ENCODE measurements at places on chromosomes 13 and 19.

DNA sequence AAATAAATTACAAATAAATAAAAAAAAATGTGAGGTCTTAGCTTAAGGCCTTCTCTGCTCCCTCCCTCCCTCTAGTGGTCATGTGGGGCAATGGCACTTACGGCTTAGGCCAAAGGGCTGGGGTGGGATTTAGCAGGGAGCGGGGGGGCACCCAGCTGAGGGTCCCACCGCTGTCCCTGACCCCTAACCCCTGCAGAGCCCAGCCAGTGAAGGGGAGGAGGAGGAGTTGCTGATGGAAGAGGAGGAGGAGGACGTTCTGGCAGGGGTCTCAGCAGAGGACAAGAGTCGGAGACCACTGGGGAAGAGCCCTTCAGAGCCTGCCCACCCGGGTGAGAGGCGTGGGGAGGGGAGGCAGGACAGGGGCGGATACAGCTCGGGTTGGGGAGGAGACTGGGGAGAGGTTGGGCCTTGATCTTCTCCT lies 9.3 kb downstream of the MPND start:
- DNase-seq = no peak

DNA sequence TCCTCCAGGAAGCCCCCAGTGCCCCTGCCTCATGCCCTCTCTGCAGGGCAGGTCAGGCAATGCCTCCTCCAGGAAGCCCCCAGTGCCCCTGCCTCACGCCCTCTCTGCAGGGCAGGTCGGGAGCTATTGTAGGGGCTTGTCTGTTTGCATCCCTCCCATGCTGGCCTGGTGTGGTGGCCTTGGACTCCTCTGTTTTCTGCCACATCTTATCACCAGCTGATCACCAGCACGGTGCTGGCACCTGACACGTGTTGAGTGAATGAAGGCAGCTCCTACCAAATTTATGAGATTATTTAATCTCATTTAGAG lies 51.5 kb upstream of the C13orf46 start:
- DNase-seq = peak; percentile 28

DNA sequence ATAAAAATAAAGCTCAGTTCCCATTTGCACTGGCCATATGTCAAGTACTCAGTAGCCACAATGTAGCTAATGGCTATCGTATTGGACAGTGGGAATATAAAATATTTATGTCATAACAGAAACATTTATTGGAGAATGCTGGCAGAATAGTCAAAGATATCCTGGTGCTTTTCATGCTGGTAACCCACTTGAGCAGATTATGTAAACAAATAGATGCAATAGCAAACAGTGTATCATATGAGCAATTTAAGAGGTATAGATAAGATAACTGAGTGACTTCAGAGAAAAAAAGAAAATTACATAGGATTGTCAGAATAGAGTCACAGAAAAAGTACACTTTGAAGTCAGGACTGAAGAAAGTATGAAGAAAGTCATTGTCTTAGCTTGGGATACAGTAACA lies 426.6 kb downstream of the NDFIP2 start:
- no peak for DNase-seq

DNA sequence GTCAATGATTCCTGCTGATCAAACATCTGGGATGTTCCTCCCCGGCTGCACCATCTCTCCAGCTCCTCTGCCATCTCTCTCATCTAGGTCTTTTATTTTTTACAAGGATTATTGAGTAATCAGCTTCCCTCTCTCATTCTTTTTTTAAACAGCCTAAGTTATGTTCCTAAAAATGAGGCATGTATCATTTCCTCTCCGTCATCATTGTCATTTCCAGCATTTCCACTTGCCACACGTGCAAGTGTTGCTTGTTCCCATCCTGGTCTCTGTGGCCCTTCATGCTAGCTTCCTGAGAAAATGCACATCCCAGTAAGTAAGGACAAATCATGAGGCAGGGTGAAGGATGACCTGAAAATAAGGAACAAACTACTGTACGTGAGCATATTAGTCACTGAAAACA lies 102.7 kb upstream of the POSTN start:
- no peak for DNase-seq

GRCh38 chr19:3278749-3279148 lies 54.3 kb downstream of the CELF5 start:
- DNase-seq = no peak

- no peak for DNase-seq
These were observed 33.5 kb upstream of the IRS2 start for GRCh38 chr13:109819874-109820273.

GRCh38 chr13:52359534-52359933 lies 46.4 kb downstream of the THSD1 start:
- no peak for DNase-seq

DNA sequence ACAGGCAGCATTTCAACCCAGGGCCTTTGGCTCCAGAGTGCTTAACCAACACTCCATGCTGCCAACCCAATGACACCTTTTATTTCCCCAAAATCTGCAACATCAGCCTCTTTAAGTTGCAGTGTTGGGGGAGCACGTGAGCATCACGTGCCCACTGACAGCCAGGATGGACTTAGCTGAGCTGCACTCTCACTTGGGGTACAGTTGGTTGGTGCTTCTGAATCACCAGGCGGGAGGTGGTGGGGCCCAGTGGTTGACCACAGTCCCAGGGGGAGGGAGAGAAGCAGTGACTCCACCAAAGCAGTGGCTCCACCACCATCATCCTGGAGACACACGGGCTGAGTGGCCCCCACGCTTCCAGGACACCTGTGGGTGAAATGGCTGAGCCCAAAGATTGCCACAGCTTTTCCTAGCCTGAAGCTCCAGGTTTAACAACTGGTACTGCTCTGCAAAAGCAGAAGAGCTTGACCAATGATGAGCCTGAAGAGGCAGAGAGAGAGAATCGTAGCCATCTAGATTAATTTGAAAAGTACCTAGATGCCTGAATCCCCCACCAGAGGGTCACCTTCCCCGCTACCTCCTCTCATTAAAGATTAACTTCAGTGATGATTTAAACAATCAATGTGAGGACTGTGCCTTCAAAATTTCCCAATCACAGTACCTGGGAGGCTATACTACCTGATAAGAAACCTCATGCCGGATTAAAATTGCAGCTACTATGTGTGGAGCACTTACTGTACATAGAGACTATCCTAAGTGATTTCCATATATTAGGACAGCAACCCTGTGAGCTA lies 193.8 kb downstream of the FOXO1 start:
- no peak for DNase-seq

GRCh38 chr13:43389983-43390382 lies 366.6 kb downstream of the DNAJC15 start:
- DNase-seq = no peak

DNA sequence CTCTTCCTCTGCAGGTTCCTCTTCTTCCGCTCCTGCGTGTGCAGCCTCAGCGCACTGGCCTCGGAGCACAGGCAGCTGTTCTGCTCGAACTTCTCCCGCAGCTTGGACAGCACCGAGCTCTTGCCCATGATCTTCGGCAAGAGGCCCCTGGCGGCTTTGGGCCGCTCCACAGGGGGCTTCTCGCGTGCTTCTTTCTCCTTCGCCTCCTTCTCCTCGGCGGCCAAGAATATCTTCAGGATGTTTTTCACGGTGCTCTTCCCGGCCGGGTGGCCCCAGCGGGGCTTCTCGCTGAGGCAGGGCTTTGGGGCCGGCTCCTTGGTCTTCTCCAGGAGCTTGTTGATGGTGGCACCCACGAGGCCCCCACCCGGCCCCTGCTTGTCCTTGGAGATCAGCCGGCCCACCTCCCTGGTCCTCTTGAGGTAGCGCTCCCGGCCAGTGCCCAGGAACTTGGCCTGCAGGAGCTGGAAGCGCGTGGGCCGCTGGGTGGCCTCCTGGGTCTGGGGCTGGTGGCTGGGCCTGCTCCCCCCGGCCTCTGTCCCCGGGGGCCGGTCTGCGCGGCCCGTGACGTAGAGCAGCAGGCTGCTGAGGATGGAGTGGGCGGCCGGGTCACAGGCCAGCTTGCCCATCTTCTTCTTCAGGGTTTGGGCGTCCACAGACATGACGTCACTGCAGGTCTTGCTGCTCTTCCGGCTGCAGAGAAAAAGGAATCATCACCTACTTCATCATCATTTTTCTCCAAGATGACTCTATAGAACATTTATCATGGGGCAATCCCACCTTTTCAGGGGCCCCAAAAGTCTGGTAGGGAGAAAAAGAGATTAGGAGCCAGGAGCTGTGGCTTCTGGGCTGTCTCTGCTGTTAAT lies 43.8 kb upstream of the GRTP1 start:
- DNase-seq = no peak

GRCh38 chr13:113804703-113805430 lies 45.8 kb downstream of the TMEM255B start:
- DNase-seq = no peak
